ENCODE measurements at places on chromosomes 16 and 17.
A peak's percentile ranks its signal among the peaks of the same experiment; 100 is the strongest.

DNA sequence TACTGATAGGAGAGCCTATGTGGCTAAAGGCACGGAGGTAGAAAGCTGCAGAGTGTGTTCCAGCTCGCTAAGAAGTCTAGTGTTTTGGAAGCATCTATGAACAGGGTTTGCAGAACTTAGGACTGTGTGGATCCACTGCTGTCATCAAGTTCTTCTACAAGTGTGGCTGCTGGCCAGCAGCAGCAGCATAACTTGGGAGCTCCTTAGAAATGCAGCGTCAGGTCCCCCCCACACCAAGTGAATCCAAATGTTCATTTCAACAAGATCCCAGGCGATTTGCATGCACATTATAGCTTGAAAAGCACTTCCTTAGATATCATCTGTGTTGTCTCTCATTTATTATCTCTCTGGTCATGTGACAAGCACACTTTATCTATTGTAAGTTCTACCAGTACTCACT is 131.9 kb upstream of the SHISA6 start:
- DNase-seq: no peak

- no peak for DNase-seq
Observed at GRCh38 chr17:11642655-11643054, 44.4 kb downstream of the DNAH9 start.

DNA sequence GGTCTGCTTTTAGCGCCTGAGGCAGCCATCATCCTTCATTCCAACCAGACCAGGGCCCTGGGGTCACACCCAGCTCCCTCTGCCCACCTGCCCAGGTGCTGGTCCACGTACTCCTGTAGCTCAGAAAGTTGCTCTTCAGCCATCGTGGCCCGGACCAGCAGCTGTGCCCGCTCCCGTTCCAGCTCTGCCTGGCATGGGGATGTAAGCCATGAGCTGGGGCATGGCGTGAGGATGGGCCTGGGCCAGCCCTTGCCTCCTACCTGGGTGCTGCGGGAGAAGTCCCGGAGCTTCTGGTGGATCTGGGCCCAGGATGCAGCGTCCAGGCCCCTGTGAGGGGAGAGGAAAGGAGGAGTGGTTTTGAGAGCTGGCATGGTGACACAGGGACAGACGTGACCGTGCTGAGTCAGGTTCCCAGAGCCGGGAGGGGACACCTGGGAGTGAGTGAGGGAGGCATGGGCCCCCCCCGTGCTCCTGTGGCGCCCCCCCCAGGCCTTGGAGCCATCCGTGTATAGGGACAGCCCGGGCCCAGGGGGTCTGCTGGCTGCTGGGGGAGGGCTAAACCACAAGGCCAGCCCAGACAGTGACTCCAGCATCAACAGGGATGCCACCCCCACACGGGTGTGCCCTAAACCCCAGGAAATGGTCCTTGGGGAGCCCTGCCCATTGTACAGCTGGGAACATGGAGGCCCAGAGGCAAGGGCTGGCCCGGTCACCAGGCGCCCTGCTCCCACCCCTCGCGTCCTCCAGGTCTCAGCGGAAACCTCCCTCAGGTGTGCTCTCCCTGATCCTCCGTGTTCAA is 2.1 kb downstream of the ANTKMT start:
- DNase-seq: no peak

DNA sequence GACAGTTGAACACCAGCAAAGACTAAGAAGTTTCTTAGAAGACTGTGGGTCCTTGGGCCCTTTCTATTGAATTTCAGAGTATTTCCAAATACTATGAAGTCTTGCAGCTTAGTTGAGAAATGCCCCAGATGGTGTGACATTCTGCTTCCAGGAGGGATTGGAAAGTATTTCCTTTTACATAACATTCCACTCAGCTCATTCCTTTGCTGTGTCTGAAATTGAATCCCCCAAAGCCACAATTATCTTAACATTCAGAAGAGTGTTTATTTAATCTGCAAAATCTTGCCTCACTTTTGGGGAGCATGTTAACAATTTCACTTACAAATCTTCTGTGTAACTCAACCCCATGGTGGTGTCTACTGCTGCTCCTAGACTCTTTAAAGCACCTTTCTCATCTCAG is 307.7 kb downstream of the WWOX start:
- no peak for DNase-seq

- peak; percentile 7 for DNase-seq
Observed at GRCh38 chr16:71956486-71956885, 43.7 kb downstream of the PKD1L3 start.

All from endothelial cell of umbilical vein (primary cell).